Body of pancreas (tissue), 4 donors: ENCODE measurements at places on chromosomes 5 and 9. TPM values are rescaled to one million over a fixed set of nuclear protein-coding genes. Genes with fewer than 3 reads are reported as not detected.

PKD2L2 gene
- not detected for total RNA-seq

DNA sequence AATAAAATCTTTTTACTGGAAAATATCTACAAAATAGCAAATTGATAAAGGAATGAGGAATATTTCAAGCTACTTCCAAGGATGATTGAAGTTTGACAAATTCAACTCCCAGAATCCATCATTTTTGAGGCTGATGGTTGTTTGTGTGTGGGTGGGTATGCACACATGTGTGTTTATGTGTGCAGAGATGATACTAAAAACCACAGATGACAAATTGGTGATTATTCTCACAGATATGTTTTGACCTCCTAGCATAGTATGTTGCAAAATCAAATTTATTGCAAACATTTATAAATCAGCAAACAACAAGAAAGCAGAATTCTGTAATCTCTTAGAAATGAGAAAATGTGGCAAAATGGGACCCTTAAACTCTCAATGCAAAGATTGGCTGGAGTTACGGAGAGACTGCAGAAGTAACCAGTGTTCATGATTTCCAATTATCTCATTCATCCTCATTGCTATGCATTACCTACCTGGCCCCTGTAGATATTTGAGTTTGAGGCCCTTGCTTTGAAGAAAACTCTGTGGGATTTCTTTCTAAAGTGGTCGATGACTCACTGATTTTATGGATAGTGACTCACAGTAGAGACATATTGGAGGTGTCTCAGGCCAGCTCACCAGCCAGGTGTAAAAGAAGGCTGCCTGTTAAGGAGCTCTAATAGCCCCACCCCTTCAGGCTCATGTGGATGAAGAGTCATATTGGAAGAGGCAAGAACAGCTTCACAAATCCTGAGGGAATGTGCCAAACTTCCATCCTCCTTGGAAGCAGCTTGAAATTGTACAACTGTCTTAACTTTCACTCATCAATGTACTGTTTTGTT, 44.6 kb upstream of the TMC1 start:
- H3K27ac ChIP-seq = peak overlapping the region; percentile 73
- DNase-seq = no peak
- H3K4me3 ChIP-seq = no peak overlapping the region
- H3K4me1 ChIP-seq = peaks cover 28% of the 10 kb centered on the region

DNA sequence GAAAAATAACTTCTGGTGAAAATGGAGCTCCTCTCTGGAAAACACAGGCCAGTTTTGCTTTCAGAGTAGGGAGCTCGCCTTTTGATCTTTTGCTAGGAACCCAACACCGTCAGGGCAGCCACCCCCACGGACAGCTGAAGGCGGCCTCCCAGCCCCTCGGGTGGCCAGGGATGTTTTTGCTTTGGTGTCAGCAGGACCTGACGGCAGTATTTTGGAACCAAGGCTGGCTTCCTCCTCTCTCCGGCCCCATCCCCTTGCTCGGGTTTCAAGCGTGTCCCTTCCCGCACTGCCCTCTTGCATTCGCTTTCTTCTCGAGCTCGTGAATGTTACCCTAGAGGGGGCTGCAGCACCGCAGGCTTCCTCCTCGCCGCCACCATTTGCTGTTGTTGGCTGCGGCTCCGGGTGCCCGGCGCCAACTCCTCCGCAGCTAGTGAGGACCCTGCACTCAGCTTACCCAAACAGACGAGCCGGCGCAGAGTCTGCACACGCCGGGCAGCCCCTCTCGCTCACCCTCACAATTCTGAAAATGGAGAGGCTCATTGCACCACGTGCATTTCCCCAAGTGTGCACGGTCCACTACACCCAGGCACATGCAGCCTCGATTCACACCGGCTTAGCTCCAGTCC, 35.5 kb upstream of the ADAMTSL1 start:
- H3K4me1 ChIP-seq = peaks cover 18% of the 10 kb centered on the region
- no peaks in the 10 kb centered on the region for H3K27me3 ChIP-seq
- H3K36me3 ChIP-seq = no peaks in the 10 kb centered on the region
- no peak for DNase-seq
- no peak overlapping the region for H3K27ac ChIP-seq

DNA sequence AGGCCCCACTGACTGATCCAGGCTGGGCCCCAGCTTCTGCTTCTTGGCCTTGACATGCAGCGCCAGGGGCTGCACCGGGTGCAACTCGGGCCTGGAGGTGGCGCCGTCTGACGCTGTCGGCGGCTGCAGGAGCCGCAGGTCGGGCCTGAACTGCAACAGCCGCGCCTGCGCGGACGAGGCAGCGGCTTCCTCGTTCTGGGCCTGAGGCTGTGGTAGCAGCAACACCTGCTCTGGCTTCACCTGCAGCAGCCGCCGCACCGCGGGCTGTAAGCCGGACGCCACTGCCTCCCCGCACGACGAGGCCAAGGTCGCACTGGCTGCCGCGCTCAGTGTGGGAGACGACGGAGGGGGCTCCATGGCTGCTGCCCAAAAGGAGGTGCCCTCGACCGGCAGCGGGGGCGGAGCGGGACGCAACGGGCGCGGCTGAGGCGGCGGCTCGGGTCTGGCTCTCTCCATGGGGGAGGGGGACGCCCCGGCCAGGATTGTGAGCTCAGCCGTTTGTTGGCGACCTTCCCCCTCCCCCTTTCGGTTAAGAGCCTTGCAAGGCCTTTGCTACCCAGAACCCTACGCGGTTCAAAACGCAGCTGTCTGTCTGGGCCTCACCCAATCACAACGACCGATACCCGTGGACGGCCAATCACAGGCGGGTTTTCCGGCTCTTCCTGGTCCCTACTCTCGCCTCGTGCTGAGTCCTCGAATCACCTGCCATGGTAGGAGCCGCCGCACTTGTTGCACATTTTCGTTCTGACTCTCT, 438 bp downstream of the SOX30 start:
- DNase-seq = peak; percentile 48
- no peaks in the 10 kb centered on the region for H3K27me3 ChIP-seq
- no peak overlapping the region for H3K4me3 ChIP-seq
- no peaks in the 10 kb centered on the region for H3K36me3 ChIP-seq

DNA sequence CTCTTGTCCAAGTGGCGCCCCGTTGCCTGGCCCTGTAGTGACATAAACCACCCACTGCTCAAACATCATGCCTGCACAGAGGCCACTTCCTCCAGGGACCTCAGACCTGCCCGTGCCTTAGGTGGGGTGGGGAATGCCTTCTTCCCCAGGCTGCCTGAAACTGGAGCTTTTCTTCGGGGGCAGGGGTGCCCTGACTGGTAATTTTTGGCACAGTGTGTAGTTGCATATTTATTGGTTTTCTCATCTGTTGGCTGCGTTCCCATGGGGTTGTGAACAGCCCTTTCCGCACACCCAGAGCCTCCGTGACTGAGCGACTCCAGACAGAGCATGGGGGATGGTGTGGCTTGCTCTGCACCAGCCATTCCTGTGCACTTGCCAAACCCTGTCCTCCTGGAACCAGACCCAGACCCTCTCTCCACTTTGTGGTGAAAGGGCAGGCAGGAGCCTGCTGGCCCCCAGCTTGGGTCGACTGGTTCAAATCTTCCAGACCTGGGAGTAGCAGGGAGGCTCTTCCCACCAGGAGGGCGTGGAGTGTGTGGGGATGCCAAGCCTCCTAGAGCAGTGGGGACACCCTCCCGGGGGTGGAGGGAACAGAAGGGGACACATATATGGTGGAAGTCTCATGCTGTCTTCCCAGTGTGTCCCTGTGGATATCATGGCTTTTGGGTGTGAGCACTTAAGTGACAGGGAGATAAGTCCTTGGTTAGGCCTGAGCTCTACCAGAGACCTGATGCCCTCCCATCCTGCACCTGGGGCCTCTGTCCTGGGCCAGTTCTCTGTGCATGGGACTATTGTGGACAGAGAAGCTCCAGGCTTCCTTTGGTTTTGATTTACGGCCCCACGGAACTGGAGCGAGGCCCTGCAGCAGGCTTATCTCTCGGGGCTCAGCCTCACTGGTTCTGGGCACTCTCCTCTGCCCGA, 39.6 kb downstream of the WNK2 start:
- H3K27me3 ChIP-seq = no peaks in the 10 kb centered on the region
- no peak overlapping the region for H3K4me3 ChIP-seq
- H3K27ac ChIP-seq = peak overlapping the region; percentile 76
- peak; percentile 84 for DNase-seq
- peaks cover 76% of the 10 kb centered on the region for H3K4me1 ChIP-seq

- no peak for DNase-seq
- H3K4me3 ChIP-seq = no peak overlapping the region
- H3K27ac ChIP-seq = no peak overlapping the region
- H3K27me3 ChIP-seq = no peaks in the 10 kb centered on the region
- no peaks in the 10 kb centered on the region for H3K4me1 ChIP-seq
- H3K36me3 ChIP-seq = no peaks in the 10 kb centered on the region
These were observed 130.5 kb upstream of the GPR151 start for GRCh38 chr5:146646441-146646840.

- no peak overlapping the region for H3K4me3 ChIP-seq
- no peak overlapping the region for H3K27ac ChIP-seq
- H3K36me3 ChIP-seq = no peaks in the 10 kb centered on the region
These were observed 1953.8 kb downstream of the MAT2B start for GRCh38 chr5:165459232-165459631.

DNA sequence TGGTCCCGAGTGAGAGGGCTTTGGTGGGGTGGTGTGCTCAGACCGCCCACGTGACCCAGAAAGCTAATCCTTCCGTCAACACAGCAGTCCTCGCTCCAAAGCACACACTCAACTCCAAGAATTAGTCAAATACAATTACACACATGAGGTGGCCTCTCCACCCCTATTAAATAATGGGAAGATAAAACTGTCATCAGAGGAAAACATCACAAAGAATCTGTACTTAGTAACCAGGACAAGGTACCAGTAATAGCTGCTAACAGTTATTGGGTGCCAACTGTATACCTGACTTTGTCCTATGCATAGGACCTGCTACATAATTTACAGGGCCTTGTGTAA, 222.8 kb downstream of the HSPA4 start:
- DNase-seq = no peak
- no peak overlapping the region for H3K27ac ChIP-seq
- H3K36me3 ChIP-seq = no peaks in the 10 kb centered on the region
- no peak overlapping the region for H3K4me3 ChIP-seq
- H3K4me1 ChIP-seq = no peaks in the 10 kb centered on the region
- no peaks in the 10 kb centered on the region for H3K27me3 ChIP-seq

DNA sequence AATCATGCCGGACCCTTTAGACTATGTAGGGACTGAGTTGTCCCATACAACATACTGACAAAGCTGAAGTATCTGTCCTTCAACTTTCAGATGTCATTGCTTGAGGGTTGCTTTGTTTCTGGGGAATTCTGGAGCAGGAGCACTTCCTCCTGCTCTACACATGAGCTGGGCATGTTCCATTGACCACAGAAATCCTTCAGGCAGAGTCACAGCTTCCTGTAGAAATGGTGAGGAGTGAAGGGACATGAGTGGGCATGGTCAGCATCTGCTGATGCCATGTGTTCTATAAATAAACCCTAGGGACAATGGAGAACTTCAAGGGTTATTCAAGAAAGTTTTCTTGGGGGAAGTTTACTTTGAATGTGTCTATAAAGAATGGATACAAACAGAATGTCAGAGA, 296.6 kb upstream of the FBXL7 start:
- H3K27me3 ChIP-seq = no peaks in the 10 kb centered on the region
- H3K4me1 ChIP-seq = no peaks in the 10 kb centered on the region
- no peak for DNase-seq
- H3K4me3 ChIP-seq = no peak overlapping the region
- no peaks in the 10 kb centered on the region for H3K36me3 ChIP-seq
